ENCODE measurements at places on chromosomes 13 and 19.

DNA sequence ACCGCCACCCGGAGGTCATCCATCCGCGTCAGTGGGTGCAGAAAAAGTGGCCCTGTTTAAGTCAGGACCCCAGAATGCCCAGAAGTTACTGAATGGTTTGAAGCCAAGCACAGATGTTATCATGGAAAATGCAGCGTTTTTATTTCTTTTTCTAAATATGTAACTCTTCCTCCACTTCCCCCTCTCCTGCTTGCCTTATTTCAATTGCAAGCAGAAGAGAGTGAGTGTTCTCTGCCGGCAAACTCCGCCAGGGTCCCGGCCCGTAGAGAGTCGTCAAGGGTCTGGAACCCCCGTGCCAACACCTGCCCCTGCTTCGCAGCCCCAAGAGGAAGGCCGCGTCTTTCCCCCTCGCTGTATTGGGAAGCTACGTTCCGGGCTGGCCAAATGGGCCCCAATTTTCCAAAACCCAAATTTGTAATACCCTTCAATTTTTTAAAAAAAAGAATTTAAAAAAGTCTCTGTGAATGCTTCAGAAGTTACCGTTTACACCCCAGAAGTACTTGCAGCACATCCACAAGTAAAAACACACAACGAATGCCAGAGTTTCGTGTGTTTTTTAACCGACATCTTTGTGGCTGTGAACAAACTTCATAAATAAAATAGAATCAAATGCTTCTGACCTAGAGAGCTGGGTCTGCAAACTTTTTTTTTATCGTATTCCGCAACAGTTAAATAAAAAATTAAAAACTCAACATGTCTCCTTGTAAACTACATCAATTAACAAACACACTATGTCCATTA, 712 bp upstream of the PDX1 start:
- no peak for DNase-seq

DNA sequence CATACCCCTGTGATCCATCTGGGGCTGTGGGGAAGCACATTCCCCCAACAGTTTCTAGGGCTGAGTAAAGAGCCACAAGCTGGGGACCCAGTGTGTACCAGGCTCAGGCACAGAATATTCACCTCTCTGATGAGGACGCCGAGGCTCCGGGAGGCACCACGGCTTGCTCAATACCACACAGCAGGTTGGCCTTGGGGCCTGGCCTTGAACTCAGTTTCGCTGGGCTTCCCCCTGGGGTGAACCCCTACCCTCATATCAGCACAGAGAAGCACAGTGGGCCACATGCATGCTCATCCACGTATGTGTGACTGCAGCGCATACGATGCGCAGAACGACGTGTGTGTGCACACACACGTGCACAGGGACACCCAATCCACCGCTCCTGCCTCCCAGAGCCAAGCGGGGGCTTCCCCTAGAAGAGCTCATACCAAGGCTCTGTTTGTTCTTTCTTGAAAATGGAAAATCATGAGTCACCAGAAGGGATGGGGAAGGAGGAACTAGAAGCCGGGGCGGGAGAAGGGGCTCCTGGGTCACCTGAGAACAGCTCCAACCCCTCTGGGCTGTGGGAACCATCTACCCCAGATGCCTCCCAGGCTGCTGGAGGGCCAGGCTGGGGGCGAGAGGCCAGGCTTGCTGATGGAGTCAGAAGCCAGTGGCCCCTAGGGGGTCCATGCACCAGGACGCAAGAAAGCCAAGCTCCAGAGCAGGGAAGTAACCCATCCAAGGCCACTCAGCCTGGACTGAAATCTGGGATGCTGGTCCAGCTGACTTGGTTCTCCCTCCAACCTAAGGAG, 4.9 kb upstream of the PDE4C start:
- no peak for DNase-seq

DNA sequence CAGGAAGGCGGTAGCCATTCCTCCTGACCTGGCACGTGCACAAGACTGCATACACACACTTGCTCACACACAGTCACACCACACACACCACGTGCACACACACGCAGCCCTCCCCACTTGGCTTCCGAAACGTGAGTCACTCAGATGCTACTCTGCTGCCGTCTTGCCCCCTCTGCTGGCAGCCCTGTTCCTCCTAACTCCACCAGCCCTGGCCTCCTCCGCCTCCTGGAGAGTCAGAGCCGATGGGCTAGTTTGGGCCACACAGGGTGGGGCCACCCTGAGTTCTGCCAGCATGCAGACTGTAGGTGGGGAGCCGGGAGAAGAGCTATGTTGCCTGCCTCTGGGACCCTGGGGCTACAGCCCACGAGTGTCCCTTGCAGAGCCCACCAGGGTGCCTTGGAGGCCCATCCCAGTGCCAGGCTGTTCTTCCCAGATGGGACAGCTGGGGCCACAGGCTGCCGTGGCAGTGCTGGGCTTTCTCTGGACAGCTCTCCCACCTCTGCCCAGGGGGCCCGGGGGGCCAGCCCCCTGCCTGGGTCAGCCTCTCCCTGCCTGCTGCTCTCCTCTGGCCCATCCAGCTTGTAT, 12.1 kb downstream of the PIN1 start:
- no peak for DNase-seq

DNA sequence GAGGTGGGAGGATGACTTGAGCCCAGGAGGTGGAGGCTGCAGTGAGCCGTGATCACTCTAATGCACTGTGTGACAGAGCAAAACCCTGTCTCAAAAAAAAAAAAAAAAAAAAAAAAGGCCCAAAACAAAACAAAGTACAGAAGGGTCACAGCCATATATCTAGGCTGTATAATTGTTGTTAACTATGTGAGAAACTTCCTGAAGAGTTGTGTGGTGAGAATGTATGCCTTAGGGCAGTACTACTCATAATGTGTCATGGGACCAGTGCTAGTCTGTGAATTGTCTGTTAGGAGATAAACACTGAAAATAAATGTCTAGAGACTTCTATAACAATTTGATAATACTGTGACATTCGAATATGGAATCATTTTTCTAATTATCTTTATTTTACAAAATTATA, 43.1 kb downstream of the PAN3 start:
- no peak for DNase-seq

DNA sequence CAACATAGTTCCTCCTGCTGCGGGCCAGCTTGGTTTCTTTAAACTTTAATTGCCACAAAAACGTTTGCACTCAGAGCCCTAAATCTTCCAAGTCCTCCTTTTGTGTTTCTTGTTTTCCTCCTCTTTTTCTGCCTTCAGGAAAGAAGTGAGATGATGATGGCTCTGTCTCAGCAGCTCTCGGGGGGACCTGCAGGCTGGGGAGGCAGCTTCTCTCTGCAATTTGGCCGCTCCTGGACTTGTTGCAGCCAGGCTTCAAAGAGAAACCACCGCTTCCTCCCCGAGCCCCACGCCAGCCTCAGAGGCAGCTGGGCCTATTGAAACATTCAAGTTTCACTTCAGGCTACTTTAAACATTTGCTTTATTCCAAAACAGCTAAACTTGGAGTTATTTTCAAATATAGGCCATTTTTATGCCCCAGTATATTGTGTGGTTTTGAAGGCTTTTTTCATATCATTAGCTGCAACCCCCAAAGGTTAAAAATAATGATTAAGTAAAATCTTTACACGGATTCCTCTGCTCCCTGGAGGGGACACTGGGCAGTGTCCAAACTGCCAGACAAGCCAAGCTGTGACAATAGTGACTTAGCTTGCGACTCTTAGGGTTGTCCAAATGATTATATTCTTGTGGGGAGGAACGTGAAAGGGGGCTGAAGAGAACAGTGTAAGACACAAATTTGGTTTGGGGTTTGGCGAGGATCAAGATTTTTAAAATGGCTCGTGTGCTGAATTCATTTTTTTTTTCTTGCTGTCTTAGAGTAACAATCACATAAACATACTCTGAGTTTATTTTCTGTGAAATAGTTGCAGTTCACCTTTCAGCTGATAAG, 330.8 kb downstream of the DLEU7 start:
- DNase-seq: no peak

- no peak for DNase-seq
These were observed 22.1 kb downstream of the ADPRHL1 start for GRCh38 chr13:113431171-113431570.

- no peak for DNase-seq
These were observed 8.9 kb downstream of the TSHZ3 start for GRCh38 chr19:31340042-31341025.

DNA sequence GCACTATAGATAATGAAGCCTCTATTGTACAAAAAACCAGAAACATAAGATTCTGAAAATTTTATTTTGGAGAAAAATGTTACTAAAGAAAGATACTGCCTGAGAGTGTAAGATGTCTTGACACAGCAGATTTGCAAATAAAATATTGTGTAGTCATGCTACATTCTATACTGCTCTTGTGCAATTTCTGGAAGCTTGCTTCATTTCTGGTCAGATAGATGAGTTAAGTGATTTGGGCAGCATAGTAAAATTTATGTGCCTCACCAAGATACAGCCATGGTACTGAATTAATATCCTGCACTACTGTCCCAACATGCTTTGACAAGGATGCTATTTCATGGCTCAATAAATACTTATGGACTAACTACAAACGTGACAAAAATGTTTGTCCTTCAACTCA, 55.1 kb upstream of the STARD13 start:
- DNase-seq: no peak

DNA sequence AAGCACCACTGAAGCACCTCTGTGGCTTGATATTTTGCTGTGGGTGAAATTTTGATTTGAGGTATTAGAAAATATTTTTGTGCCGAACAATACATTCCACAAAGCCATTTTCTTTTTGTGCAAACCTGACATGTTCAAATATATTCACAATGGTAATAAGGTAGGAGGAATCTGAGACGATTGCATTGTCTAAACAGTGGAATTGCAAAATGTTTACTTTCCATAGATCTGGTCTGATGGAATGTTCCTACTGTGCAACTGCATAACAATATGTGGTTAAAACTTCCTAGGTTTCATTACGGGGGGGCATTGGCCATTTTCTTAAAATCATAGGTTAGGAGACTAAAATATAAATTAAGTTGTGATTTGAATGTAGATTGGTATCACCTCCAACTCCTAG, 42.7 kb upstream of the AKAP11 start:
- no peak for DNase-seq

DNA sequence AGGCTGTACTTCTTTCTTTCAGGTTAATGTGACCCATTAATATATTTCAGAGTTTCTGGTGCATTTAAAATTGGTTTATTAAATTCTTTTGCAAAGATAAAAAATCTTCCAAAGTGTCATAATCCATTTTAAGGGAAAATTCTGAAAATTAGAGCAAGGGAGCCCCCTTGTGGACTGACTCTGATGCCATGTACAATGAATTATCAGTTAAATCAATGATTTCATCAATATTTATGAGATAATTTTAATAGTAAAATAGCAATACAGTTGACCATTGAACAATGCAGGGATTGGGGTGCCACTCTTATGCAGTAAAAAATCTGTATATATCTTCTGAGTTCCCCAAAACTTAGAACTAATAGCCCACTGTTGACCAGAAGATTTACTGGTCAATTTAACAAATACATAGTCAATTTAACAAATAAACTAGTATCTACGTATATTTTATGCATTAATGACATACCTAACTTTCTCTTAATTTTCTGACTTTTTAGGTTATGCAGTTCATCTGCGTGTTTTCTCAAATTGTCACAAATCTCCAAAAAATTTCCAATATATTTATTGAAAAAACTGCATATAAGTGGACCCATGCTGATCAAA, 479.1 kb upstream of the MIR17HG start:
- DNase-seq: no peak

GRCh38 chr13:98890186-98890585, 87.7 kb downstream of the DOCK9 start:
- DNase-seq: no peak

All from left renal cortex interstitium (tissue), 4 donors.